Posterior vena cava (tissue), 2 donors: ENCODE measurements at places on chromosomes 3 and 15. TPM values are rescaled to one million over a fixed set of nuclear protein-coding genes. Genes with fewer than 3 reads are reported as not detected.

Gene C3orf38
- total RNA-seq = 22.9 TPM

Gene TSC22D2
- total RNA-seq = 41.8 TPM

Gene ONECUT1
- total RNA-seq = not detected

Gene SLC2A2
- total RNA-seq = not detected

- DNase-seq = no peak
These were observed 271.9 kb downstream of the MCTP2 start for GRCh38 chr15:94503293-94503692.

- DNase-seq = no peak
These were observed 730 bp downstream of the DGKG start for GRCh38 chr3:186361246-186361761.

DNA sequence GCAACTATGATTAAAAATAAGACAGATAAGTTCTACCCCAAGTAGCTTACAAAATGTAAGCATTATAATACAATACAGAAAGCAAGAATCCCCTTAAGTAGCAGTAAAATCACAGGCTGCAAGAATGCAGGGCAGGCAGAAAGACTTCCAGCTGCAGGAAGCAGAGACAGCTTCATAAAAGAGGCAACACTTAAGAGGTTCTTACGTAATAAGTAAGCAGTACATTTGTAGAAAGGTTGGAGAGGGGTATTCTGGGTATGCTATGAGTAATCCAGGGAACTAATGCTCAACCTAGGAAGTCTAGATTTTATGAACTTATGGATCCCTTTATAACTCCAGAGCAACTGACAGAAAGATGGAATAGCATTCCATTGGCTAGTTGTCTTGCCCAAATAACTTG is 151.6 kb downstream of the IL5RA start:
- no peak for DNase-seq
